Activated naive CD8-positive, alpha-beta T cell treated with anti-CD3 and anti-CD28 coated beads, Interleukin-2, amount 10 ng/mL, durations not matched to agents 7 days and 5 days (primary cell): ENCODE measurements at places on chromosomes 16 and 17. TPM values are rescaled to one million over a fixed set of nuclear protein-coding genes. Genes with fewer than 3 reads are reported as not detected.

DNA sequence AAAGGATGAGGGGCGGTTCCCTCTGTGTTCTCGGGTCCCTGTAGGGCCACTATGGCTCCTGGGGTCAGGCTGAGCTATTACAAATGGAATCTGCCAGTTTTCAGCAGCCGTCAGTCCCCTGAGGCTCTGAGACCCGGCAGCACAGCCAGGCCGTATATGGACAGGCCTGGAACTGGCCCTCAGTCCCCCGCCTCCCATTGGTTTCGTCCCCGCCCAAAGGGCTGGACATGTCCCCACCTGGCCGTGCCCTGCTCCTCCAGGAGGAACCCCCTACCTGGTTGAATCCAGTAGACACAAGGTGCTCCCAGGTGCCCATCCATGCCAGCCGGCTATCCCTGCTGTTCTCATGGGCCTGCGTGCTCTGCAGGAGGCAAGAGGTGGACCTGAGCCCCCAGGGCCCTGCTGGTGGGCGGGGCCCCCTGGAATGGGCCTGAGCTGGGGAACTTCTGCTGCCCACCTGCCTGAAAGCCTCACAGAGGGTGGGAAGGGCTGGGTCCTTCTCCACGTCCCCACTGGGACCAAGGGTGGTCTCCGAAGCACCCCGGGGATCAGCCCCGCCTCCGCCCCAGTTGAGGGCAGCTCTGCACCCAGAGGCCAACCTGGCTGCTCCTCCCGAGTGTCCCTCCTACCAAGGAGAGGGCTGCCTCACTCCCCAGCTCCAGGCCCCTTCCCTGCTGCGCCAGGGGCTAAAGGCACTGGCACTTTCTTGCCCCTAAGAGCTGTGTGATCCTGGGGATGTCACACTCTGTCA, 16.8 kb downstream of the VASN start:
- DNase-seq = no peak

PITPNM3 gene
- 0.77 TPM for total RNA-seq

ANKRD40CL gene
- not detected for total RNA-seq

DNA sequence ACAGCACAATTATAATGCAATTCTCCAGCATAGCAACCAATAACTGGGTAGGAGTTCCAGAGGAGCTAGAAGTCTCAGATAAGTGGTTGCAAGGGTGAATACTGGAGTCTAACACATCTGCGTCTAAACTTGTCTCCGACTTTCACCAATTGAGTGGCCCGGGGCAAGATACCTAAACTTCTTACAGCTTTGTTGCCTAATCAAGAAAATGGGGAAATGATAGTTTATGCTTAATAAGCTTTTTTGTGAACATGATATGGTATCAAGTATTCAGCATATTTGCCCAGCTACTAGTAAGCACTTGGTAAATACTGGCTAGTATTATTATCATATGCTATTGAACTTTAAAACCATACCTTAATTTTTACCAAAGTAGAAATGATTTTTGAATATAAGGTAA, 183.5 kb downstream of the KCNJ2 start:
- no peak for DNase-seq

DNA sequence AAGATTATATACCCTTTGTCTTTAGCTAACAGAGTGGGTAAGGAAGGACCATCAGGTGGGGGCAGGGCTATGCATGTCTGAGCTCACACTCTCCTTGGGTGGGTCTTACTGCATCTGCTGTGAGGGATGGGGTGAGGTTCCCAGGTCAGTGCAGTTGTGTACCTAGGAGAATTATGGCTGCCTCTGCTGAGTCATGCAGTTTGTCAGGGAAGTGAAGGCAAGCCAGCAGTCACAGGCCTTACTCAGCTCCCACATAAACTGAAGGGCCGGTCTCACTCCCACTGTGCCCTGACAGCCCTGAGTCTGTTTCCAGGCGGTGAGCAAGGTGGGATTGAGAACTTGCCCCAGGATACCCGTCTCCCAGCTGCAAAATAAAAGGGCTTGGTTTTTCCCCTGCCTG, 328.6 kb downstream of the MAP2K6 start:
- DNase-seq = no peak

- DNase-seq = no peak
Measured at GRCh38 chr16:72926177-72927070, 121.5 kb downstream of the ZFHX3 start.
